ENCODE measurements at places on chromosomes 3 and 15.

DNA sequence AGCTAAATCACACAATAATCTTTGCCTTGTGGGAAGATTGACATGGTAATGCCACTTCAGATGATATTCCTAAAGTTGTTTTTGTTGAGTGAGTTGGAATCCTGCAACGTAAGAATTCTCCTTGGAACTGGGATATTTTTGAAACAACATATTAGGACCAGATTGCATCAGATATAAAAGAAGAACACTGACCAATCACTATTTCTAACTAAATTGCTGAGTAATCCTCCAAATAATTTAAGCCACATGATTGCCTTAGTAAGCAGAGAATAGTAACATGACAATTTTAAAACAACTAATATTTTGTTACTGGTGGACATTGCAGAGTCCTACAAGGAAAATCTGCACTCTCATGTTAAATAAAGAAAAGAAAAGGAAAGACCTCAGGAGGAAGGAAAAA, 353.9 kb upstream of the LMCD1 start:
- DNase-seq = no peak

GRCh38 chr3:34066328-34066727, 267.9 kb downstream of the PDCD6IP start:
- no peak for DNase-seq

GRCh38 chr3:181626036-181626435, 85.7 kb upstream of the SOX2 start:
- no peak for DNase-seq

GRCh38 chr3:36911990-36912804, 32.7 kb downstream of the TRANK1 start:
- no peak for DNase-seq

GRCh38 chr15:69760890-69761568, 308.4 kb downstream of the RPLP1 start:
- peak; percentile 62 for DNase-seq

- no peak for DNase-seq
Measured at GRCh38 chr3:105526360-105527111, 159.8 kb downstream of the ALCAM start.

DNA sequence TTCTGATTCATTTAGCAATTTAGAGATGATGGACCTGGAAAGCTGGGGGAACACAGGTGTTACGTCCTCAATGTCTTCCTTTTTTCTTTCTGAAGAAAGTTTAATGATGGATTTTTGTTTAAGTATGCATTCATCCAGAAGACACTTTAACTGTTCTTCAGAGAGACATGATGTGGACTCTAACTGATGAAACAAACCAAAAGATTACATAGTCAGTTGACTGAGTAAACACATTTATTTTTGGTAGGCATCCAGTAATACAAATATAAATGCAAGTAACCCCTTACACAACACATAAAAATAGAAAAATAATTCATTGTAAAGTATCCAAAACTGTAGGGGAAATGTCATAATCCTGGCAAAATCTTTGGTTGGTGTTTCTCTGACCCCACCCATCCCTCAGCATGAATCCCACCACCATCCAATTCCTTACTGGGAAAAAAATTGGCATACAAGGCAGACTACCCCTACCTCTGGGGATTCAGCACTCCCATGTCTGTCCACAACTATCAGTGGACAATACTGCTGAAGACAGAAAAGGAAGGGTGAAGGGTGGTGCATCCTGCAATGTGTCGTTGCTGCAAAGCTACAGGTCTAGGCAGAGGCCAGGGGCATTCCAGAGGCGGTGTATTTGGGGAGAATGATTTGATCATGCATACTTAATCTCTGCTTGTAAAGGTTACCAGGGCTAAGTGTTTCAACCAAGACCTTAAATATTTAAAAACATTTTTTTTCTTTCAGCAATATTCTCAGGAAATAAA, 37.4 kb downstream of the THBS1 start:
- DNase-seq = no peak

- peak; percentile 25 for DNase-seq
Measured at GRCh38 chr15:29139540-29140459, 129.8 kb downstream of the NSMCE3 start.

GRCh38 chr15:24919446-24919845, 35.3 kb upstream of the SNRPN start:
- no peak for DNase-seq

DNA sequence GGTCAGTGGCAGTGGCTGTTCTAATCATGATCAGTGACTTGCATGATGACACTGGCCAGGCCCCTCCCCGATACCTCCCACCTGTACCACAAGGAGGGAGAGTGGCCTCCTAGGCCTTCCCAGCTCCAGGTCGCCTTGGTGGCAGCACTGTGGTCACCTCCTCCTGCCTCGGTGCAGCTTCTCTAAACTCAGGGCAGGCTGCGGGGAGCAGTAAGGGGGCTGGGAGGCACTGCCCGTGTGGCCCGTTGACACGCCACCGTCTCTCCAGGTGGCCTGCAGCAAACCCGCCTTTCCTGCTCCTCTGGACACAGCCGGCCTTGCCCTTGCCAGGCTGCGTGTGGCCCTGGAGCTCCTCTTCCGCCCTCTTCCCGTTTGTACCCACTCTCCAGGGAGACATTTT, 184.1 kb downstream of the XXYLT1 start:
- DNase-seq = no peak

DNA sequence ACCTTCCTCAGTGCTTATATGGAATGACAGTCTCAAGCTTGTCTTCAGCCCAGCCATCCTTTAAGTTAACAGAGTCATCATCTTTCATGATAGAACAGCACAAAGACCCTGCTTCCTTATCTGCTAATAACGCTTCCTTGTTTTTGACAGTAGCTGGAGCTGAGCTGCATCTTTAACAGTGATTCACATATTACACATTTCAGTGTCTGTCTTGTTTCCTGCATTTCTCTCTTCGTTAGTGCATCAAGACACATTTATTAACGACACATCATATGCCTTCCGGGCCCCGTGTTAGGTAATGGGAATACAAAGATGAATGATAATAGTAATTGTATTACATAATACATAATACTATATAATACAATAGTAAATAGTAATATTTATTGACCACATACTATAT, 30.2 kb upstream of the GREM1 start:
- no peak for DNase-seq

GRCh38 chr3:65033576-65033975, 345.8 kb upstream of the ADAMTS9 start:
- no peak for DNase-seq

DNA sequence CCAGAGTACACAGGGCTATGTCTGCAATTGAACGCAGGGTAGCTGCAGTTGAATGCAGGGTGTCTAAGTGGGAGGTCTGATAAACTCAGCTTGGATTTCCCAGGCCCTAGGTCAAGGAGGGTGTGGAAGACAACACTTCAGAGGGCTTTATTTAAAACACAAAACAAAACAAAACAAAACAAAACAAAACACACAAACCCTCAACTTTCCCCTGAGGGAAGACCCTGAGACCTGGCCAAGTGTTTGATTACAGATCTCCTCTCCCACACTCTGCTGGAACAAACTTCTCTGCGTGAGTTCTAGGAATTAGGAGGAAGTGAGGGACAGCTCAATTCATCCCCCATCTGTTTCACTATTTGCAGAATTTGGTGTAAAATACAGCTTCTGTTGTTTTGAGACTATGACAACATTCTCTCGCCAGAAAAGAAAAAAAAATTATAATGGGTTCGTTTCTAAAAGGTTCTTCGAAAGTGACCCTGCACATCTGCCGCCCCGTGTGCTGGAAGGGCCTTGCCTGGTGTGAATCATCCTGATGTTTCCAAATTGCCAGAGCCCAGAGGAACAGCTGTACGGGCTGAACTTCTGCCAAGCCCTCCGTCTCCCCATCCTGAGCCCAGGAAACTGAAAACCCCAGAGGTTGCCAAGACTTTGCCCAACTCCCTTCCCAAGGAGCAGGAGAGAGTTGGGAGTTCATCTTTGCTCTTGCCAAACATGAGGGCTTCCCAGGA, 73.3 kb upstream of the RAD18 start:
- DNase-seq = no peak

- no peak for DNase-seq
Measured at GRCh38 chr15:83066034-83066733, 868 bp downstream of the BTBD1 start.

- DNase-seq = no peak
Measured at GRCh38 chr3:45453839-45454238, 65.5 kb downstream of the LARS2 start.

DNA sequence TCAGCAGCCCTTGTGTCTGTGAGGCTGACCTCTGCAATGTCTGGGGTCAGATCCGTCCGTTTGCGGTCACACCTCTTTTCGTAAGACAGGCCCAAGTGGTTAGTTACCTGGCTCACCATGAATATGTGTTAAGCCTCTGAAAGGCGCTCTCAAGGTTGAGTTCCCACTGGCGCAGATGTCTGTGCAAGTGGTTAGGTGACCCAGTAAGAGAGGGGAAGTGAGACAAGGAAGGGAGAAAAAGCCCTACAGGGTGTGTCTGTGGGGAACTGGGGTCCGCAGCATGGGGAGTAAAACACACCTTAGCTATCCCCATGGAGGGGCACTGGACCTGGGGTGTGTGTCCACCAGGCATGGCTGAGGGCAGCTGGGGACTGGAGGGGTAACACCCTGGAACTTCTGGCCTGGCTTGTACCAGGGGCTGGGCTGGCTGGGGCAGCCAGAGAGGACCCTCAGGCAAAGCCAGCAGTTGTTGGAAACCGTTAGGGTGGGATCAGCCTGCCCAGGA, 391.6 kb upstream of the PROK2 start:
- DNase-seq = no peak

DNA sequence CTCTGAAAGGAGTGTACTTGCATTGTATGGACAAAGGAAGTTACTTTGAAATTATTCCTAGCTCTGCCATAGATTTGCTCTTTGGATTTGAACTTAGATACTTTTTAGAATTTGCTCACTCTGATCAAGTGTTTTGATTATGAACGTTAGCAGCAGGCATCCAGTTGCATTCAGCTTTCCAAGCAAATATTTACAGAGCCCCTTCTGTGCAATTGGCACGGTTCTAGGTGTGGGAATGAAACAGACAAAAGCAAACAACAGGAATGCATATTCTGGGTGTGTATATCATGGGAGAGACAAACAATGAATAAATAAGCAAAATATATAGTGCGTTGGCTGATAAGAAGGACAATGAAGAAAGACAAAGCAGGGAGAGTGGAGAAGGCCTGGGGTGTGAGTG, 125.5 kb upstream of the ADAMTS9 start:
- DNase-seq = no peak

DNA sequence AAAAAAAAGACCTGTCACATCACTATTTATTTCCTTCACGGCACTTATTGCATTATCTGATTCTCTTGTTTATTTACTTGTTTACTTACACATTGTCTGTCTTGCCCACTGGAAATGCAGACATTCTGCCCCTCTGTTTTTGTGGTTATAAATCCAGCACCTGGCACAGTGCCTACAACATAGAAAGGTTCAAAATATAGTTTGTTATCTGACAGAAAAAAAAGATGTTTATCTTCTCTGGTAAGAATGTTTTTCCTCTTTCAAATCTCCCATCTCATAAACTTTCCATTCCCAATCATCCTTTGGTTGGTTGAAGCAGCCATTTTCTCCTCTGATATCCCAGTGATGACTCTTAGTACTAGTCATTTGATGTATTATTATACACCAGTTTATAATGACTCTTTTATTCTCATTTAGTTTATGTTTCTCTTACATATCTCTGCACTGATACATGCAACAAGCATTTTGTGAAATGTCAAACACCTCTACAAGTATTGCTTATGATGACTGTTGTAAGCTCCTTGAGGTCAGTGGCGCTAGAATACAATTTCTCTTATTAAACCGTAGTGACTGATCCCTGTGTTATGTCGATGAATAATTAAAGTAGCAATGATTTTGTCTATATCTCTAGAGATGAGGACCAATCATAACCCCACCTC, 398.4 kb upstream of the TBL1XR1 start:
- no peak for DNase-seq

GRCh38 chr3:101667331-101667730, 9.6 kb downstream of the ZBTB11 start:
- no peak for DNase-seq

DNA sequence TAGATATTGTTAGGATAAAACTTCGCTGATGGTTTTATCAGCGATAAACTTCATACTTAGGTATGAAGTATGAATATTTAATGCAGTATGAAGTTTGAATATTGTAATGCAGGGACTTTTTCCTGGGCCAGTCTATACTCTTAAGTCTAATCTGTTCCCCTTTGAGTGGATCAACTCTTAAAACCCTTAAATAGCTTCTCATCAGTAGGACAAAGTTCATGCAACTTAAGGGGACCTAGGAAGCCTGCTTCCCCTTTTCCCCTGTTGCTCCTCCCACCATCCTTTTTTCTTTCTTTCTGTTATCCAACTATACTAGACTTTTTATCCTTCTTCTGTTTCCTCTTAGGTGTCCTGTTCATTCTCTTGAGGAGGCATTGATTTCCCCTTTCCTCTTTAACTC, 78.7 kb downstream of the MITF start:
- DNase-seq = no peak

DNA sequence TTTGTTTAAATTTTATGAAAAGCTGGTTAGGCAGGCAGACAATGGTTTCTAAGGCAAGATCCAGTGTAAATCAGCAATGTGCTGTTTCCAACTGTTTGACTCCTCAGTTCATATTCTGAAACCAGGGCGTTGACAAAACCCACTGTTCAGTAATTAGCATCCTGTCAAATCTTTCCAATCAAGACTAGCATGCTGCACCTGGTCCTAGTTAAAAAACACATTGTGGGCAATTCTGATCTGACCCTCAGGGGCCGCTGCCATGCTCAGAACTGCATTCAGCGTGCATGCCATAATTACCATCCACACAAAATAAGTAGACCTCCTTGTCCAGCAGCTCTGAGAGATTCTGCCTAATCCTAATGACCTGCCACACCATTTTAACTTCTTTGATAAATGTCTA, 20.9 kb upstream of the RBP1 start:
- no peak for DNase-seq

DNA sequence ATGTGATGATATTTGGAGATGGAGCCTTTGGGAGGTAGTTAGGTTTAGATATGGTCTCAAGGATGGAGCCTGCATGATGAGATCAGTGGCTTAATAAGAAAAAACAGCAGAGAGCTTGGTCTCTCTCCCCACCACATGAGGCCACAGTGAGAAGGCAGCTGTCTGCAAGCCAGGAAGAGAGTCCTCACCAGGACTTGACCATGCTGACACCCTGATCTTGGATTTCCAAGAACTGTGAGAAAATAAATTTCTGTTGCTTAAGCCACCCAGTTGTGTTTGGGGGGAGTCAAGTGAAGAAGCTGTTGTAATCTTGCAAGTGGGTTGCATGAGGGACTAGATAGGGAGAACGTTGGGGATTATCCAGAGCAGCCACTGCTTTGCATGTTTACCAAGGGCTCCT, 62.3 kb upstream of the TNFAIP8L3 start:
- DNase-seq = no peak

- DNase-seq = no peak
Measured at GRCh38 chr3:89113893-89114840, 6.7 kb downstream of the EPHA3 start.

GRCh38 chr3:31532587-31533168, at the start of gene STT3B:
Gene STT3B, plus strand, starts transcription at chr3:31532925. Its CDS starts 74 bp downstream, at chr3:31532999.
- DNase-seq = peak; percentile 56

DNA sequence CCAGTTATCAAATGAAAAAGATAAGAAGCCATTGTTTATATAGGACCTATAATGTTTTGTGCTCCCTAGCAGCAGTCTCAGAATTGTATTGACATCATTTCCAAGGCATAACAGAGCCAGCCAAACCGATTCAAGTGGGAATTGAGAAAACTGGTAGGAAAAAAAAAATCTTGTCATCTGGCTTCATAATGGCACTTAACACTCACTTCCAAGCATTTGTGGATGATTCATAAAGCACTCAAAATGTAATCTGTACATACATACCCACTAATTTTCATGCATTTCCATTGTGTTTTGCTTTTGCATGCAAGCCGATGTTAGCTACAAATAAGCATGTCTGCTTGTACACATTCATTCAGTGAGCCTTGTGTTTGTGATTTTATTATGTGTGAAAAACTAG, 18.6 kb upstream of the TRPC1 start:
- DNase-seq = no peak
